ENCODE measurements at places on chromosomes 1 and 21.
A peak's percentile ranks its signal among the peaks of the same experiment; 100 is the strongest.

DNA sequence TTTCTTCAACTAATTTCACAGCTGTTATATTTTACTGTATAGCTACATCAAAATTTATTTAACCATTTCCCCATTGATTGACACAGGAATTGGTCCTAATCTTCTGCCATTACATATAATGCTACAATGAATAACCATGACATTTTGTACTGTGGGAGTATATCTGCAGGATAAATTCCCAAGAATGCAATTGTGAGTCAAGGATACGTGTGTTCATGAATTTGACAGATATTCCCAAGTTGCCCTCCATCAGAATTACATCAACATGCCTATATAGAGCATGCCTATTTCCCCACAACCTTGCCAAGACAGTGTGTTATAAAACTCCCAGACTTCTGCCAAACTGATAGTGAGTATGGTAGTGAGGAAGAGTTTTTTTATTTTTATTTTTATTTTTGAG lies 2.7 kb upstream of the TIE1 start:
- no peak for DNase-seq

GRCh38 chr1:76807543-76808260 lies 59.6 kb upstream of the ST6GALNAC5 start:
- no peak for DNase-seq

DNA sequence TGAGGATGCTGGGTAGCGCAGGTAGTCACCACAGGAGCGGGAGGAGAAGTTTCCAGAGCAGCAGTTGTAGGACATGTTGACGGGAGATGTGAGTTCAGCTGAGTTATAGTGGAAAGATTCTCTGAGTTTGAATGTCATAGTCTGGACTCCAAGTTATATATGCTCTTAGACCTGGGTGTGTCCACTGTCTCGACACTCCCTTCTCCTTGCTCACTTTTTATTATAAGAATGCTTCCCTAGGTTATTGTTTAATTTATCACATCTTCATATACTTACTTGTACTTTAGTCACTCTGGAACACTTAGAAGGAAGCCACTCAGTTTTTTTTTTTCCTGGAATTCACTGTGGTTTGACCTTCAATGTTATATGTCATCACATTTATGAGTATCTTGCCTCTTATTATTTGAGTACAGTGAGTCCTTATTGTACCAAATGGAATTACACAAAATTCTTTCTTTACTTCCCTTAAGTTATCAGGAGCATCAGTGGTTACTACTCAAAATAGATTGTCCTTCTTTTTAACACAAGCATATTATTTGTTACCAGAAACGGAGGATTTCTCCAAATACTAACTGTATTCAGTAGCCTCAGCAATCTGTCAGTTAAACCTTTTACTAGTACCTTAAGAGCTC lies at the start of gene KRTAP13-2:
KRTAP13-2 (minus strand) TSS at position 133 of the 632 bp plus-strand sequence; CDS start at position 75, 58 bp downstream.
- DNase-seq, result no peak

GRCh38 chr1:98538106-98538505 lies 123.4 kb upstream of the SNX7 start:
- DNase-seq, result no peak

DNA sequence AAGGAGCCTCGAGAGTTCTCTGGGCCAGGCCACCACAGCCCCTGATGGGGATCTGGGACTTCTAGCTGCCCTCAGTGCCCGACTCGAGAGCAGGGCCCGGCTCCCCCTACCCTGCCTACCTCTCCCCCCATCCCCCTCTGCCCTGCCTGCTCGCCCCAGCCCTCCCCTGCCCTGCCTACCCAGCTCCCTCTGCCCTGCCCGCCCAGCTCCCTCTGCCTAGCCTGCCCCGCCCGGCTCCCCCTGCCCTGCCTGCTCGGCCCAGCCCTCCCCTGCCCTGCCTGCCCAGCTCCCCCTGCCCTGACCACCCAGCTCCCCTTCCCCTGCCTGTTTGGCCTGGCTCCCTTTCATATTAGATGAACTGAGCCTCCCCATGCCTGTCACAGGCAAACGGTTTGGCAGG lies 117.4 kb upstream of the TMEM51 start:
- no peak for DNase-seq

GRCh38 chr1:44010935-44011471 lies 19.6 kb downstream of the CCDC24 start:
- no peak for DNase-seq

DNA sequence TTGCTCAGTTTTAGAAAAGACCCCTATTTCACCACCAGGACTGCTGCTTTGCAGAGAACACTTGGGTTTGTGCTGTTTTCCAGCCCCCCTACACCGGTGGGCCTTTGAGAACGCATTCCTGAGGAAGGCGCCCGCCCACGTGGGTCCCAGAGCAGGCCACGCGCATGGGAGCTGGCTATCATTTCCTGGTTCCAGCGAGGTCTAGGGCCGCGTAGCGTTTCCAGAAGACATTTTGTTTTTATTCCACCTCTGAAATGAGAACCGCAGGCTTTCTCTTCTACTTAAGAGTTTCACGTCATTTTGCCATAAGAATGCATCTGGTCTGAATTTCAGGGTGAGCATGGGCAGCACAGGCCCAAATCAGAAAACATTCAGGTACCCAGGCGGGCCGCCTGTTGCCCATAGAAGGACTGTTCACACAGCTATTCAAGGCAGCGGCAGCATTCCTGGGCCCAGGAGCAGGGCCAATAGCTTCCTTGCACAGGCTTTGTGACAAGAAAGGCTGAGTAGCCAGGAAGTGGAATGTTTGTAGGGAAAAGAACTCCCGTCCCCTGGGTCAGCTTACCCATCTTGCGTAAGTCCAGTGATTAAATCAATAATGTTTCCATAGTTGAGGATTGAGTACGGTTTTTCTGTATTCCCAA lies 1.4 kb upstream of the KLHL21 start:
- DNase-seq, result no peak

- no peak for DNase-seq
These were observed 9.0 kb downstream of the DDX59 start for GRCh38 chr1:200660719-200661118.

DNA sequence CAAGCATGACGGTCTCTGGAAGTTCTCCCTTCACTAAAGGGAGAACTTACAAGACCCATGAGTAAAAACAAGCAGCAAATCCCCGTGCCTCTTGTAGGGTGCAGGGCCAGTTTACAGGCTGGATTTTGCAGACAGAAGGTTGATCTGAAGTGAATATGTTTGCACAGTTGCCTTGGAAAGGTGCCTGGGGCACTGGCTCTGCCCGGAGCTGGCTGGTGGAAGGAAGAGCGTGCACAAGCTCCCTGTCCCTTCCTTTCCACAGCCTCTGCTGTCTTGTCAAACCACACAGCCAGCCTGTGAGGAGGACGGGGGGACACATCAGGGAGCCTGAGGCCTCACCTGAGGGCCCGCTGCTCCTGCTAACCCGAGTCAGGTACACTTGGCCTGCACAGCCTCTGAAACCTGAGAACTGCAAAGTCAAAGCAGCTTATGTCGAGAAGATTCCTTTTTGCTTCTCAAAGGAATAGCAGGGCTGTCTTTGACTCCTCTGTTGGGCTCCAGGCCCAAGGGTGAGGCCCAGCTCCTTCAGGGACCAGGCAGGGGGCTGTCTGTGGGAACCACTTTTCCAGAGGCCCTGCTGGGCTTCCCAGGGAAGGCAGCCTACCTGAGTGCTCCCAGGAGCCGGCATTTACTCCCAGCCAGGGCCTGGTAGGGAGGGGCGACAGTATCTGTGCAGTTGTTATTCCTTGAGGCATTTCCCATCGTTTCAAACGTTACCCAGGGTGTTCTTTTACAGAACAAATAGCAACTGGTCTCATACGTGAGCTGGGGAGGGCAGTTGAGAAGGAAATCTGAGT lies 251.5 kb downstream of the SIPA1L2 start:
- DNase-seq, result no peak

- DNase-seq, result no peak
These were observed 55.1 kb downstream of the LRIG2 start for GRCh38 chr1:113128116-113128515.

GRCh38 chr1:13813398-13814012 lies 113.5 kb downstream of the PRDM2 start:
- DNase-seq, result peak; percentile 32

DNA sequence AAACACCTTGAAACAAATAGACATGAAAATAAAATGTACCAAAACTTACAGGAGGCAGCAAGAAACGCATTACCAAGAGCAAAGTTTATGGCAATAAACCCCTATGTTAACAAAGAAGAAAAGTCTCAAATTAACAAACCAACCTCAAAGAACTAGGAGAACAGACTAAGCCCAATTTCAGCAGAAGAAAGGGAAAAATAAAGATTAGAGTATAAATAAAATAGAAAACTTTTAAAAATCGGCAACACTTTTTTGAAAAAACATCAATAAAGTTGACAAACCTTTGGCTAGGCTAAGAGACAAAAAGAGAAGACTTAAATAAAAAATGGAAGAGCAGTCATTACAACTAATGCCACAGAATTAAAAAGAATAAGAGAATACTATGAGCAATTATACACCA lies 42.7 kb downstream of the SLC30A10 start:
- DNase-seq, result no peak

DNA sequence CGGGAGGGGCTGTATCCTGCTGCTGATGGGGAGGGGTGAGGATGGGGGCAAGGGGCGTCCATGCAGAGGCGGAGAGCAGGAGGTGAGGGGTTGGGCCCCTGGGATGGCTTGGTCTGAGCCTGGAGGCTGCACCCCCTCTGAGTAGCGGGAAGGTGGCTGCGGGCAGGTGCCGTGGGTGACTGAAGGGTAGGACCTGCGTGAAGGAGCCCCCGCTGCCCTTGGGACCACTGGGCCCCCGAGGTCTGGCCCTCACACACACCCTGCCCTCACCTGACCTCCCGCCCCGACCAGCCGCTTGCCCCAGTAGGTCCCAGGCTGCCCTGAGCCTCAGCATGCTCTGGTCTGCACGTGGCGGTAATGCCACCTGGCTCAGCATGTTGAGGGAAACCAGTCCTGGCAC lies 12.8 kb upstream of the SKI start:
- DNase-seq, result no peak

GRCh38 chr1:106055855-106056254 lies 1000.6 kb upstream of the PRMT6 start:
- no peak for DNase-seq

- DNase-seq, result no peak
These were observed 99.5 kb downstream of the OMA1 start for GRCh38 chr1:58447042-58447441.

DNA sequence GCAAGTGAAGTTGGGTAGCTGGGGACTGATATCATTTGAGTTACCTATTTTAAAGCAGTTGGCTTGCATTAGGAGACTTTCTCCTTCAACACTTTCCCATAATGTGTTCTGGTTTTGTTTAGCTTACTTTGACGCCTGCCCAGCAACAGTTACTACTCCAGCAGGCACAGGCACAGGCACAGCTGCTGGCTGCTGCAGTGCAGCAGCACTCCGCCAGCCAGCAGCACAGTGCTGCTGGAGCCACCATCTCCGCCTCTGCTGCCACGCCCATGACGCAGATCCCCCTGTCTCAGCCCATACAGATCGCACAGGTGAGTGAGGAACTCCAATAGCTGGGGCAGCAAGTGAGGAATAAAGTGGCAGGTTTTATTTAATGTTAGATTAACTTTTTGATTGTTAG lies 144.3 kb downstream of the CD247 start:
- DNase-seq, result no peak

GRCh38 chr1:93587354-93587753 lies 94.3 kb downstream of the BCAR3 start:
- no peak for DNase-seq

- DNase-seq, result no peak
These were observed 6.6 kb downstream of the TNFRSF8 start for GRCh38 chr1:12069623-12070244.

DNA sequence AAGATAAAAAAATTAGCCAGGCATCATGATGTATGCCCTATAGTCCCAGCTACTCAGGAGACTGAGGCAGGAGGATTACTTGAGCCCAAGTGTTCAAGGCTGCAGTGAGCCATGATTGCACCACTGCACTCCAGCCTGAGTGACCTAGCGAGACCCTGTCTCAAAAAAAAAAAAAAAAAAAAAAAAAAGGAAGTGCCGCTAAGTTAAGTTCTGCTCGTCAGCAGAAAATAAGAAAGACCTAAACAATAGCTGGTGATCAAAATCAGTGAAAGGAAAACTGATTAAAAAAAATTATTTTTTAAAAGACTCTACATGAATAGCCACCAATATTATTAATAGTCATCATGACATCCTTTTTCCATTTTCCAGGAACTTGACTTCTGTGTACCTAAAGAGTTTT lies 44.2 kb upstream of the MTR start:
- DNase-seq, result no peak

DNA sequence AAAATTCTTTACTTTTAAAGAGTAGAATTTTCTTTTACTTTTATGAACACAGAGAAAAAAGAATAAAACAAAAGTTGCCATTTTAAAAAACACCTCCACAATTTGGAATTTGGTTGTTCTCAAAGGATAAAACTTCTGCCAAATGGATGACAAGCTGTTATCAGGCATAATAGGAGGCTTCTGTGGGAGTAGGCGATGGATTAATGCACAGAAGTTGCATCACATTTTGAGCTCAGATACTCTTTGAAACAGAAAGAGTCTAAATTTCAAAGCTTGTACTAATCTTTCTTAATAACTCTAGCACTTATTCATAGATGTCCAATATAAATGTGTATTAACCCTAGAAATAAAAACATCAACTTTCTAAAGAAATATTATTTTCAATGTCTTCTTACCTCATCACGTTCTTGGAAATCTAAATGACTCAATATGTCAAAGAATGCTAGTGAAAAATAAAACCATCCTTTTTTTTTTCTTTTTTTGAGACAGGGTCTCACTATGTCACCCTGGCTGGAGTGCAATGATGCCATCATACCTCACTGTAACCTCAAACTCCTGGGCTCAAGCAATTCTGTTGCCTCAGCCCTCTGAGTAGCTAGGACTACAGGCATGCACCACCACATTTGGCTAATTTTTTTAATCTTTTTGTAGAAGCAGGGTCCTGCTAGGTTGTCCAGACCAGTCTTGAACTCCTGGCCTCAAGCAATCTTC lies 112.8 kb upstream of the USP25 start:
- DNase-seq, result no peak

GRCh38 chr1:205772607-205773032 lies 2.7 kb downstream of the RAB29 start:
- no peak for DNase-seq

DNA sequence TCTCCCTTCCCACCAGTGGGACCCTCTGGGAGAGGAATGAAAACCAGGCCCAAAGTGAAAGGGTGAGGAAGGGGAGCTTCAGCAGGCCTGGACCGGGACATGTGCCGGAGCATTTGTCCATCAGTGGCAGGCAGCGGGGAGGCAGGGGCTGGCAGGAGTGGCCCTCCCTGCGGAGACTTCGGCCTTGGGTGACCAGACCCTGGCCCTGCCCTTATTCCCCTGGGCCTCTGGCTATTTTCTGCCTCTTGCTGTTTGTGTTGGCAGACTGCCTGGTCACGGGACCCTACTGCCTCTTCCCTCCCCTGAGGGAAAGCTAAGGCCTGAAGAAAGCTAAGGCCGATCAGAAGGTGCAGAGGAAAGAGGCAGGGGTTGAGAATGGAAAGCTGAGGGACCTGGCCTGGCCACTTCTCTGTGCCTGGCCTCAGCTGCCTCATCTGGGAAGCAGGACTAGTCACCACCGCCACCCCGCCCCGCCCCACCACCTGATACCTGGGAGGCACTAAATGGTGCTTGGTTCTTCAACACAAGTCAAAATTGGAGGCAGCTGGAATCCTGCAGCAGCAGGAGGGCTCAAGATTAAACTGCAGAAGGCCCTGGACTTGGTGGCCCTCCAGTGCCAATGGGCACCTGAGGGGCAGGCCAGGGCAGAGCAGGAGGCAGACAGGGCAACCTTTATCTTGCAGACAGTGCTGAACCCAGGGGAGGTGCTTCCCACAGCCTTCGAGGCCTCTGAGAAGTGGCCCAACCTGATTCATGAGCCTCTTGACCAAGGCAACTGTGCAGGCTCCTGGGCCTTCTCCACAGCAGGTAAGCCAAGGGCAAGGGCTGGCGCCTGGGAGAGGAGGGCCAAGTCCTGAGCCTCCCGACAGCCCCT lies 7.9 kb downstream of the TINAGL1 start:
- DNase-seq, result peak; percentile 84

All from small intestine (tissue), 16 donors.